Left kidney (tissue), 8 donors: ENCODE measurements at places on chromosomes 5 and 9.
A peak's percentile ranks its signal among the peaks of the same experiment; 100 is the strongest.

DNA sequence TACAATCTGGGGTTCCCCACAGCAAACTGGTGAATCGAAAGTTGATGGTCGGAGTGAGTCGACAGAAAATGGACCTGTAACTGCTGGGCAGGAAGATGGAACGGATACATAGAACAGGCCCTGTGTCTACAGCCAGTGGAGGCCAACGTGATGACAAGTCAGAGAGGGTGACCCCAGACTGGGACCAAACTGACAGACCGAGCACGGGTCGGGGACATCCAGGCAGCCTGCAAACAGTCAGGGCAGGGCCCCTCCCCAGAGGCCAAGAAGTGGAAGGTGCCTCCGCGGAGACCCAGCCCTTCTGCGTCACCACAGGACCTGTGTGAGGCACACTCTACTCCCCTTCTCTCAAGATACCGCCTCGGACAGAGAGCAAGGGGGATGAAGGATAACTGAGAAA lies 25.1 kb upstream of the FANCC start:
- no peak for DNase-seq

DNA sequence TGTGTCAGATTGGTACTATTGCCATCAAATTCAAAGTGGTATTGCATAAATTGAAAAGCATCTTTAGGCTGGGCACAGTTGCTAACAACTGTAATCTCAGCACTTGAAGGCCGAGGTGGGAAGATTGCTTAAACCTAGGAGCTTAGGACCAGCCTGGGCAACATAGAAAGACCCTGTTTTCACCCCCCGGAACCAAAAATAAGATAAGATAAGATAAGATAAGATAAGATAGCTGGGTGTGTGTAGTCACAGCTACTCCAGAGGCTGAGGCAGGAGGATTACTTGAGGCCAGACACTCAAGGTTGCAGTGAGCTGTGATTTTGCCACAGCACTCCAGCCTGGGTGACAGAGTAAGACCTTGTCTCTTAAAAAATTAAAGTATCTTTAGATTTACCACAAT lies 297.9 kb upstream of the SEMA6A start:
- DNase-seq = no peak

- no peak for DNase-seq
Measured at GRCh38 chr9:98962181-98962560, 18.5 kb downstream of the COL15A1 start.

GRCh38 chr5:137994556-137994955 lies 38.3 kb downstream of the FAM13B start:
- no peak for DNase-seq

DNA sequence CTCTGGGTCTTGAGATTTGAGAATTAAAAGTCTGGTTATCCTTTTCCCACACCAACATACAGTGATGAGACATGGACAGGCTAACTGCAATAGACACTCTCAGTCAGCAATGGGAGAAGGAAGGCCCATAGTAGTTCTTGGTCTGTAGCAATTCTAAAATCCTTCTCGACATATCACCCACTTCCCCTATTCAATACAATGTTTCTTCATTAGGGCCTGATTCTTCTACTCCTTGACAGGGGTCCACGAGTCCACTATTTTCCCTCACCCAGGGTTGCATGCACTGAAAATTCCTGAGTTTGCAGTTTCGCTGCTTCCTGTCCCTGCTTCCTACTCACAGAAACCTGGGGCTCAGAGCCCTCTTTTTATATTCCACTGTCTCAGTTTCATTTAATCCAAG lies 402.8 kb downstream of the MAT2B start:
- no peak for DNase-seq

GRCh38 chr5:153534102-153534501 lies 43.6 kb downstream of the GRIA1 start:
- DNase-seq = no peak

DNA sequence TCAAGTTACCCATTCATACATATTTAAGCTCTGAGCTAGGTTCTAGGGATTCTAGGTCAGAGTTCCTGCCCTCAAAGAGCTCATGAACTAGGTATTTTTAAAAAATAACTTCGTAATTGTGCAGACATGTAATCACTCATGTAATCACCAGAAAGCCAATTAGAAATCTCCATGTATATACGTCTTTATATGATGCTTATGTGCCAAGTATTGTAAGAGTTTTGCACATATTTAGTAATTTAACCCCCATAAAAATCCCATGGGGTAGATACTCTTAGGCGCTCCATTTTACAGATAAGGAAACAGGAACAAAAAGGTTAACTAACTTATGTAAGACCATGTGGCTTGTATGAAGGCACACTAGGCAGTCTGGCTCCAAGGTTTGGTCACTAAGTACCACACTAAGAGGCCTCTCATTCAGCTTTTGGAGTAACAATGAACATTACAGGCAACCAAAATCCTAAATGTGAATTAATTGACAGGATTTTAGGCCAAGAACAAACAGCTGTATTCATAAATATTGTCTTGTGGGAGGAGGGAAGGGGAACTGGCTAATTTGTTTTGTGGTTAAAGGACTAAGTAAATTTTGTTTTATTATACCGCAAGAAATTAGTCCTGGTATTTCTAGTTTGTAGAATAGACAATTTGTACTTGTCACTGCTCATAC lies 1.7 kb upstream of the OTULINL start:
- no peak for DNase-seq

DNA sequence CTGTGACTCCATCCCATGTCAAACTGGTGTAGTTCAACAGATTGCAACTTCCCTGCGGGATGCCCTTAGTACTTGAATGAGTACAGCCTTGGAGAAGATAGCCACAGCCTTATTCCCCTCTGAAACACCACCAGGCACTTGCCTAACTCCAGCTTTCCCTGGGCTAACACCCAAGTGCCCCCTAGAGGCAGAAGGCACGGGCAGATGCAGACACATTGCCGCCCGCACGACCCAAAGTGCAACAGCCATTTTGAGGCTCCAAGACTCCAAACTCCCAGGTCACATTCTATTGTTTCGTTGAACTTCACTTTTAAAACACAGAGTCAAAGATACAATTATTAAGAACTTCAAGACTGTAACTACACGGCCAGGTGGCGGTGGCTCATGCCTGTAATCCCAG lies 163.6 kb upstream of the CDH6 start:
- DNase-seq = no peak

DNA sequence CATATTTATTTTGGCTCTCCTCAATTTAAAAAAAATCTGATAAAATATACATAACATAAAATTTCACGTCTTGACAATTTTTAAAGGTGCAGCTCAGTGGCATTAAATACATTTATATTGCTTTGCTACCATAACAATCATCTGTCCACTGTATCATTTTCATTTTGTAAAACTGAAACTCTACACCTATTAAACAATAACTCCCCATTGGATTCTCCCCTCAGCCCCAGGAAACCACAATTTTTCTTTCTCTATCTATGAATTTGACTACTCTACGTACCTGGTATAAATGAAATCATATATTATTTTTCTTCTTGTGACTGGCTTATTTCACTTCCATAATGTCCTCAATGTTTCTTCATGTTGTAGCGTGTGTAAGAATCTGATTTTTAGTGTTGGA lies 563.5 kb downstream of the PRR16 start:
- DNase-seq = no peak

DNA sequence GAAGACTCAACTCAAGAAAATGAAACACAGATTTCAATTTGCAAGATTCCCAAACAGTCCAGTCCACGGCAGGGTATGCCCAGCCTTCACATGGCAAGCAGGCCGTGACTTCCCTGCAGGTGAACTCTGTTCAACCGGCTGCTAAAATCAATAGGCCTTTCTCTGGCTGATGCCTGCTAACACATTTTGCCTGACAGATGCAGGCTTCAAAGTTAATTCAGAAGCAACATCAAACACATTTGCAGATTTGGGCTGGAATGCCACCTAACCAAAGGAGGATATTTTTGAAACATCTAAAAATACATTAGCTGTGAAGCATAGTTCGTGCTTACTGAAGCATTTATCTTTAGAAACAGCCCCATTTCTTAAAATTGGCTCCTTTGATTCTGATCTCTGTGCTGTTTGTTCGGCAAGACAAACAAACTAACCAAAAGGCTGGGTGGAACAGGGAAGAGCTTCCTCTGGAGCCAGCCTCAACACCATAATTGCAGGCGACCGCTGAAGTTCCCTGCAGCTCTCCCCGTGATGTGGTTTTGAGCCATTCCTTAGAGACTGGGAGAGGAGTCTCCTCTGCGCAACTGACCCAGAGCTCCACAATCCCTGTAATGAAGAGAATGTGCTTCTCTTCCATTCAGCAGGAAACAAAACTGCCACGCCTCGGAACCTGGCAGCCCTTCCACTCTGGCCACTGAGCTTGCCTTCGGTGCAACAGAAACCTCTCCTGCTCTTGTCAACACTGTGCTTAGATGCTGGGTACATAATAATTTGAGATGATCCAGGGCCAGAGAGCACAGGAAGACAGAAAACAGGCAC lies 126.5 kb downstream of the MYO10 start:
- DNase-seq = no peak

GRCh38 chr5:141778206-141778605 lies 96.2 kb upstream of the ARAP3 start:
- peak; percentile 74 for DNase-seq

- no peak for DNase-seq
Measured at GRCh38 chr5:143662020-143662419, 149.9 kb upstream of the HMHB1 start.

- DNase-seq = no peak
Measured at GRCh38 chr5:17024686-17025180, 88.6 kb upstream of the MYO10 start.

- no peak for DNase-seq
Measured at GRCh38 chr9:32644698-32645097, 9.2 kb upstream of the TAF1L start.

DNA sequence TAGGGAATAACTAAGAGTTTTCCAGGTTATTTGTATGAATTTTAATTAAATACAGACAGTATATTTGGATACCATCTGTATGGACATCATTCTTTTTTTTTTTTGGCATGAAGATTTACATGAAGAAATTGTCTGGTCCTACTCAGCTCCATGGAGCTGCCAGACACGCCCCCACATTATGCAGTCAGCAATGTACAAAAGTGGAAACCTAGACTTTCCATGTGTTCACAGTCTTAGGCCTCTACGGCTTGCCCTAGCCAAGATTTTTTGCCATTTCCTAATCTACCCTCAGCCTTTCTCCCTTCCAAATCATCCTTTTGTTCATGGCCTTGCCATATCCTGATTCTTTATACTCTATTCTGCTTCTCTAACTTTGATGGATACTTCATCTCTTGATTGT lies 207.1 kb downstream of the SGCD start:
- no peak for DNase-seq

- DNase-seq = no peak
Measured at GRCh38 chr9:95989297-95989696, 113.8 kb downstream of the ERCC6L2 start.

- no peak for DNase-seq
Measured at GRCh38 chr9:5783982-5784381, 48.9 kb downstream of the ERMP1 start.

- DNase-seq = peak; percentile 70
Measured at GRCh38 chr5:180718810-180719453, 20.9 kb downstream of the OR2Y1 start.

GRCh38 chr5:128144491-128144890 lies 60.9 kb downstream of the SLC12A2 start:
- no peak for DNase-seq

GRCh38 chr9:27088981-27089380 lies 20.0 kb upstream of the TEK start:
- no peak for DNase-seq

DNA sequence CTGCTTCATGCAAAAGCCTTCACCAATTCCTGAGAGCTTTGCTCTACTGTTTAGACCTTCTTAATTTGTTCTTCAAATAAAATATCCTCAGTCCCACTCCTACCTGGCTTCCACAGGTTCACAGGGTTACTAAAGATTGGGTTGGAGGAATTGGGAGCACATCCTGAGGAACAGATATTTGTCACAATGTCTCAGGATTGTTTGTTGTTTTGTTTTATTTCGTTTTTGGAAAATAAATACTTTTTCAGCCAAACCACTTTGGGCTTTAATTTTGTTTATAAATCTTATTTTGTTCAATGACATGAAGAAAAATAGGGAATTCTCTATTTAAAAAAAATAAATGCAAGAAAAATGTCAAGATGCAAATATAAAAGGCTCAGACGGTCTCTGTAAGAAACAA lies 249.0 kb downstream of the MEF2C start:
- DNase-seq = no peak

DNA sequence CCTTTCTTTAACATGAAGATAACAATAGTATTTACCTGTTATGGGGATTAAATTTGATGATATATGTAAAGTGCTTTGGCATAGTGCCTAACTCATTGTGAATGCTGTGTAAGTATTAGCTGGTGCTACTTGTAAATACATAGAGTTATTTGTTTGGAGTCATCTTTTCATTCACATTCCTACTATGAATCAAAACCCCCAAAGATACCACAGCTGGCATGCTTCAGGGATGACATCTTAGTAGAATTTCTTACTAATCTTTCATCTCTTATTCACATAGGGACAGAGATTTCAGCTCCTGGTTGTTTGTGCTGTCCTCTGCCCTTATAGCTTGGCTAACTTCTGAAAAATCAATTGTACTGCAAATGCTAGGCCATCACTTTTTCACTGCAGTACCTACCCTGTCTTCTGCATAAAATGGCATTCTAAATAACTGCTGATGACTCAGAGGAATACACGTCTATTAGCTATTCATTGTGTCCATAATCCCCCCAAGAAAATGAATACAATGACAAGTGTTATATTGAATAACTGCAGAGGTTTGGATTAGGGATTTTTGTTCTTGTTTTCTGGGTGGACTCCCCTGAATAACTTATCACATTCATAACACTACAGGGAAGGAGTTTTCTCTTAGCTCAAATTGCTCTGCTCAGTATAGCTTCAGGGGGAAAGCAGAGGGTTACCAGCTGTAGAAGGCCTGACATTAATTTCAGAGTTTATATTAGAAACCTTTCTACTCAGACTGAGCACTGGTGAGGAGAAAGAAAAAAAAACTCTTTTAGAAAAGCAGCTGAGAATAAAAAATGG lies 192.2 kb upstream of the C9orf72 start:
- DNase-seq = no peak

- DNase-seq = no peak
Measured at GRCh38 chr9:29966247-29966646, 2393.0 kb upstream of the C9orf72 start.

DNA sequence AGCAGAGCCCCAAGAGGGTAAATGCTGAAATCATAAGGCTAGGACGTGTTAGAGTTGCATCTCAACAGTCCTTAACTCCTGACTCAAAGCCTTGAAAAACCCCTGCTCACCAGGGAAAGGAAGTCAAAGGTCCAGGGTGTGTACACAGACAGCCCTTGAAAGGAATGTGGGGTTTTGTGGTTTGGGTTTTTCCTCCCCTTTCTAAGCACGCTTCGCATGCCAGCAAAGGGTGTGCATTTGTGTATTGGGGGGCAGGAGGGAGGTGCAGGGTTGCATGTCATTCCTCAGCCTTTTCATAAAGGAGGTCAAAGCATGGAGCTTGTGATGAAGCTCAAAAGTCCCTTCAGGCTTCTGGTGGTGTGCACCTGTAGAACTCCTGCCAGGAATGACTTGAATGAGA lies 17.3 kb upstream of the XPA start:
- DNase-seq = no peak

GRCh38 chr9:107175041-107175440 lies 108.0 kb upstream of the RAD23B start:
- no peak for DNase-seq
